Kidney epithelial cell (primary cell): ENCODE measurements at places on chromosomes 2 and 18. TPM values are rescaled to one million over a fixed set of nuclear protein-coding genes. Genes with fewer than 3 reads are reported as not detected.

Gene ALPP
- total RNA-seq: not detected in 2 replicates

Gene DLX2
- total RNA-seq: 0.08 TPM in 1 of 2 replicates, not detected in the other

Gene PKDCC
- total RNA-seq: 6.6 and 8.5 TPM in 2 replicates

Gene ALPG
- not detected in 2 replicates for total RNA-seq

Gene RFTN2
- under 0.01 and 0.07 TPM in 2 replicates for total RNA-seq

Gene SCYGR3
- total RNA-seq: not detected in 2 replicates

Gene NCKAP5
- total RNA-seq: 0.33 and 0.82 TPM in 2 replicates

Gene RND3
- total RNA-seq: 231 and 259 TPM in 2 replicates

Gene B3GNT7
- 8.8 and 12.2 TPM in 2 replicates for total RNA-seq

Gene CNGA3
- 0.21 TPM in 1 of 2 replicates, not detected in the other for total RNA-seq

Gene INHA
- total RNA-seq: not detected in 2 replicates
